ENCODE measurements at places on chromosomes 1 and 21.

- DNase-seq, result no peak
Measured at GRCh38 chr1:182297335-182297734, 94.3 kb downstream of the GLUL start.

- DNase-seq, result no peak
Measured at GRCh38 chr1:117712621-117713020, 106.8 kb downstream of the TENT5C start.

DNA sequence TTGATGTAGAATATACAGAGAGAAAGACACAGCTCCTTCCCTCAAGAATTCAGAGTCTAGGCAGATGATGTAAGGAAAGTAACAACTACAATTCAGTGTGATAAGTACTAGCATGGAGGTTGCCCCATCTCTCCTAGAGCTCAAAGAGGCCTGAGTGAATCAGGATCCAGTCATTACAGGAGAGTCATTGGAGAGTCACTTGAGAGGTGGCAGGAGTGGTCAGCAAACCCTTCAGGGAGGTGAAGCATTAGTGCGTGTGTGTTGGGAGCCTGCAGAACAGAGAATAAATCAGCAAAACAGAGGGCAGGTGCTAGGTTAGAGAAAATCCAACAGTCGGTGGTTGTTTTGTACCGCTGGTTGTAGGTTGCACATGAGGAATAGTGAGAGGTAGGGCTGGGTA lies 46.1 kb downstream of the GRIK1 start:
- no peak for DNase-seq

DNA sequence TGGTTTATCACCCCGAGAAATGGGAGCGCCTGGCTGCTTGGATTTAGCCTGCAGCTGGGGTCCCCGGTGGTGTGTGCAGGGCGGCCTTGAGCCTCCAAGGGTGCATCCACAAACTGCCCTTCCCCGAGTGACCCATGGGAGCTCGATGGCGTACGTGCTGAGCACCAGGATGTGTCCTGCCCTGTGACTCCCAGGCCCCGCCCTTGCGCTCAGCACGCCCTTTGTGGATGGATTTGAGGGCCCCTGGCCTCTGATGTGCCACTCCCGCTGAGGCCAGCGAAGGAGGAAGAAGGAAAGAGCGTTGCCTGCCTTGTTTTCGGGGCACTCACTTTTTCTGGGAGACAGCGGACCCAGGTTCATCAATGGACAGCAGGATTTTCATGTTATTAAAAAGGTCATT lies 1.7 kb upstream of the TFF3 start:
- DNase-seq, result no peak

DNA sequence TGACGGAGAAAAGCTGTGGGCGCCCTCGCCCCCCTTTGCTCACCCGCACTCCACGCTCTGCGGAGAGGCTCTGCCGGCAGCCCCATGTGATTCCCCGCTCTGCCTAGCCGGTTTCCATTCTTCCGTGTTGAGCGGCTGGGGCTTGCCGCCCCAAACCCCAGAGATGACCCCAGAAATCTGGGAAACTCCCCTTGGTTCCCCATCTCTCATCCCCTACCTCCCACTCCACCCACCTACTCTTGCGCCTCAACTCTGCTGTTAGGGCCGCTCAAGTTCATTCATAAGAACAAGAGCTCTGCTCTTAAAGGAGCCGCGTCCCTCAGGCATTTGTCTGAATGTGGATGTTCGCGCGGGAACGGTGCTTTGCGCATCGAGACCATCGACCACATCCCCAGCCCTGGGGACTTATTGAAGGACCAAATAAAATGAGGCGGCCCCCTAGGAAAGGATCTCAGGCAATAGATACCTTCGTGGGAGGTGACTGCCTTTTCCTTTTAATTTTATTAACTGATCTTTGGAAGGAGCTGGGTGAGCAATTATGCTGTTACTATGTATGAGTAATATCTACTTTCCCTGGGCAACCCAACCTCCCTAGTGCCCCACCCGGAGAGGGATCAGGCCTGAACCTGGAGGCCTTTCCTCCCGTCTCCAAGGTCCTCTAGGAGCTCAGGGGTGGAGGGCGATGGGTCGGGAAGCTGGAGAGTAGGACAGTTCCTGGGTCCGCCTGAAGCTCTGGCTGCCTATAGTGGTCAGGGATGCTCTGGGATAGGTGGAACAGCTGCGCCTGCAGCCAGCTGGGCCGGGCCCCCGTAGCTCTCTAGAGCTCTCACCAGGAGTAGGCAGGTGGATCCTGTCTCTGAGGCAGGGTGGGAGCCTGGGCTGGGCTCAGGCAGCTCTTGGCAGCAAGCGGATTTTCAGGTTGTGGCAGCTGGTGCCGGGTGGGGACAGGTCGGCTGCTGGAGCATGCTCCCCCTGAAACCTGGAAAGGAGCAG lies 898 bp downstream of the MFSD2A start:
- peak; percentile 54 for DNase-seq

DNA sequence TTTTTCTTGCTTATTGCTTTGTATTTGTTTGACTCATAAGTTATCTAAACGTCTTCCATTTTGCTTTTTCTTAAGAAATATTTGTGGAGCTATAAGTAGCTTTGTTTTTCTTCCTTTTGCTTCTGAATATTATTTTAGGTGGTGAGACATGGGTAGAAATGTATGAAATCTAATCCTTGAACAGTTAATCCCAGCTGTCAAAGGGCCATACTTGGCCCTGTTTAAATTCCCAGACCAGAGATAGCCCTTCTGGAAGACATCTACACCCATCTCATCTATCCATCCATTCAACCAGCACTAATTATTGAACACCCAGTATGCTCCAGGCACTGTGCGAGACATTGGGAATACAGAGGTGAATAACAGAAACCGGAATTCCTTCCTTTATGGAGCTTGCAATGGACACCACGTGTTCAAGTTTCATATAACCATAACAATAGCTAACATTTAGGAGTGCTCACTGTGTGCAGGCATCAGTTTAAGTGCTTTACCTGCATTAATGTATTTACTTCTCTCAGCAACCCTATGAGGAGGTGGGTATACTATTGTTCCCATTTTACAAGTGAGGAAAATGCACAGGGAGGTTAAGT lies 8.7 kb downstream of the TACSTD2 start:
- DNase-seq, result no peak

DNA sequence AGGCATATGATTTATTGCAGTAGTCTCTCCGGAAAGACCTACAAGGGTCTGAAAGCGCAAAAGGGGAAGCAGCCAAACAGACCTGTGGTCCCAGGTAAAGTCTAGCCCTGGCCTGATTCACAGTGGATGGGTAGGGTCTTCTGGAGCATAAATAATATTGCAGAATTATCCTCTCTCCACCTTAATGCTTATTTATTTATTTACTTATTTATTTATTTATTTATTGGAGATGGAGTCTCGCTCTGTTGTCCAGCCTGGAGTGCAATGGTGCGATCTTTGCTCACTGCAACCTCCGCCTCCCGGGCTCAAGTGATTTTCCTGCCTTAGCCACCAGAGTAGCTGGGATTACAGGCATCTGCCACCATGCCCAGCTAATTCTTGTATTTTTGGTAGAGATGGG lies 11.8 kb upstream of the KLHDC8A start:
- DNase-seq, result no peak

- no peak for DNase-seq
Measured at GRCh38 chr1:185157599-185158412, 839 bp downstream of the SWT1 start.

DNA sequence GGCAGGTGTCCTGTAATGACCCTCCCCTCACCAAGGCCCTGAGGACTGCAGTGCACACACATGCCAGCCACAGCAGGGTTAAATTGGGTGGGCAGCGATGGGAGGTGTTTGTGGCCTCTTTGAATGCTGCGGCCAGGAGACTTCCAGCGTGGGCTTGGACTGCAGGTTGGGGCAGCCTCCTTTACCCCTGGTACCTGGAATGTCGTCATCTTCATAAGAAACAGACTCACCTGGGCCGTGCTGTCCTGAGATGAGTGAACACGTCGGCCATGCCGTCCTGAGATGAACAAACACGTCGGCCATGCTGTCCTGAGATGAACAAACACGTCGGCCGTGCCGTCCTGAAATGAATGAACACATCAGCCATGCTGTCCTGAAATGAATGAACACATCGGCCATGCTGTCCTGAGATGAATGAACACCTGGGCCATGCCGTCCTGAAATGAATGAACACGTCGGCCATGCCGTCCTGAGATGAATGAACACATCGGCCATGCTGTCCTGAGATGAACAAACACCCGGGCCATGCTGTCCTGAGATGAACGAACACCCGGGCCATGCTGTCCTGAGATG lies 50.1 kb upstream of the COL6A1 start:
- DNase-seq, result no peak

GRCh38 chr1:43368646-43369020 lies 822 bp upstream of the ELOVL1 start:
- DNase-seq, result no peak

DNA sequence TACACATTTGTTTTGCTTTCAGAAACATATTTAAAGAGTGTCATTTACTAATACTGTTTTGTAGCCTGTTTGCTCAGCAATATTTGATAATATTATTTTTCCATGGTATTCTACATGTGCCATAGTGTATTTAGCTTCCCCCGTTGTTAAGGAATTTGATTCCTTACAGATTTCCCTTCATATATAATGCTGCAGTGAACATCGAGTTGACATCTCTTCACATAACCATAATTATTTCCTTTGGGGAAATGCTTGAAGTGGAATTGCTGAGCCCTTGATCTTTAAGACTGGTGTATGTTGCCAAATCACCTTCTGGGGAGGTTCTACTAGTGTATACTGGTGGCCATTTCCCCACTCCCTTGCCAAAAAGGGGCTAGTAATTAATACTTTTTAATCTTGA lies 42.6 kb downstream of the FAM163A start:
- DNase-seq, result no peak

- DNase-seq, result peak; percentile 86
Measured at GRCh38 chr1:8987881-8988617, 38.2 kb downstream of the SLC2A7 start.

DNA sequence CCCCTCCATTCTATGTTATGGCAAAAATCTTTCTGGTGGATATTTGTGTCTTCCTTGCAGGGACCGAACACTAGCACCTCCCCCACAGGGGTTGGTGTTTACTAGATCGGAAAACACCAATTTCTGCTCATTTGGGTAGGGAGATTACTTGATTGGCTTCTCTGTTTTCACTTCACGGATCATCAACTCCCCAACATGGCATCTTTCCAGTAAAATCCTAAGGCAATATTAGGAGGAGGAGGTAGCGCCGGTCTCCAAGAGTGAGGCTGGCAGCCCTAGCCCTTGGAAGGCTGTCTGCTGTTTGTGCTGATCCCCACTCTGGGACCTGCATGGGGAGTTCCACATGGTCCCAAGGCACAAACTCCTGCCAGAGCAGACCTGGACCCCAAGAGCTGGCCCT lies 12.2 kb downstream of the VASH2 start:
- DNase-seq, result no peak

Data from activated naive CD4-positive, alpha-beta T cell treated with anti-CD3 and anti-CD28 coated beads, Interleukin-2, amount 50 U/mL, for 72 hours (primary cell).